ENCODE measurements at places on chromosomes 2 and 18.

DNA sequence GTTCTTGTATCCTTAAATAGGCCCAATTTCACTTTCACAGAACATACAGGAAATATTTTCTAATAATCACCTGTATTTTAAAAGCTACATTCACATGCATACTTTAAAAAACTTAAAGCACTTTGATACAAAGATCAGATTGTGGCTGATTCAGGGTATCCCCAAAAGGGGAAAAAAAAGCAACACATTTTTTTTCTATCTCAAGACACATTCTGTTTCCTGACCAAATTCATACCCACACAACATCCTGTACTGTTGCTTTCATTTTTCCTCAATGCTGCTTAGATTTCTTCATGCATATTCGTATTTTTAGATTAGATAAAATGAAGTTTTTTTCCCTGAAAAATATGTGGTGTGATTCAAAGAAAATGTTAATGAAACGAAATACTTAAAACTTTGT lies 122.5 kb downstream of the TMEFF2 start:
- DNase-seq, result no peak

DNA sequence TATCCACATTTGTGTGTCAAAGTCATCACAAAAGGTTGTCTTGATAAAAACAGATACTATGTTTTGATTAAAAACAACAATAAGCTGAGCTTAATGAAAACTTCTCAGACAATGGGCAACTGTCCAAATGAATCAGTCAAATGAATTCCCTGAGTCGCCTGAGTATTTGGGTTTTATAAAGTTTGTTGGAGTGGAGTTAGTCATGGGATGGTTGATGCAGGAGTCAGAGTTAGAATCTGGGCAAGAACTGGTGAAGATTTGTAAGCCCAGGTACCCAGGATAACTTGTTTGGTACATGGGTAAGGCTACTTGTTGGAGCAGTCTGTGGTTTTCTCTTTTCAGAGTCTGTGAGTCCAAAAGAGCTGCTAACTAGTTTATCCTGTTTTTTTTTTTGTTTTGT lies 34.4 kb upstream of the RAPGEF4 start:
- DNase-seq, result no peak

DNA sequence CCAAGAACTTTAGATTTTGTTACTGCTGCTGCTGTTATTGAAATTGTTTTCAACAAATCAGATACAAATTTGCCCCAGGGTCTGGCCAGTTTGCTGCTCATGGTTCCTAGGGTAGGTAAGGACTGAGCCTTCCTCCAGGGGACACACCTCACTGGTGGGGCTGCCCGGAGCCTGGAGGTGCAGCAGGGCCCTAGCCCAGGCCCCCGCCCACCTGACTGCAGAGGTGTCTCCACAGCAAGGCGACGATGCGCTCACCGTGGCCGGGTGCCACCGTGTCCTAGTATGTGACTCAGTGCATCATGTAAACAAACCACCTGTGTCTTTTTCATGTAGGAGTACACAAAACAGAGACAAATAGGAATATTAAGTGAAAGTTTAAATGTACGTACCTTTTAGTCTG lies 153.5 kb upstream of the TPO start:
- DNase-seq, result no peak

DNA sequence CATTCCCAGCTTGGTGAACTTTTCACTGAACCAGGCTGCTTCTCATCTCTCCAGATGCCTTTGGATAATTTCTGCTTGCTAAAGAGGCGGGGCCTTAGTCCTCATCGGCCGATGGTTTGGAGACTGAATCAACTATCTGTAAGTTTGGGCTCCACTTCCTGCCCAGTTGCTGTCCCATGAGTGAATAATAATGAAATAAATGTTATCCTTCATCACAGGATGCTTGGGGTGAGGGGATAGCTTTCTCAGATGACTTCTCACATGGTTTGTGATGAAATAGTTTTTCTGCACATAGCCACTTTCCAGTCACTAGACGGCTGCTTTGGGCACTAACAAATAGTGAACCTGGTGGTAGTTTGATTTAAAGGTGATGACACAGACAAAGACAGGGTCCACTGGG lies 376.6 kb upstream of the TRIB2 start:
- DNase-seq, result no peak

DNA sequence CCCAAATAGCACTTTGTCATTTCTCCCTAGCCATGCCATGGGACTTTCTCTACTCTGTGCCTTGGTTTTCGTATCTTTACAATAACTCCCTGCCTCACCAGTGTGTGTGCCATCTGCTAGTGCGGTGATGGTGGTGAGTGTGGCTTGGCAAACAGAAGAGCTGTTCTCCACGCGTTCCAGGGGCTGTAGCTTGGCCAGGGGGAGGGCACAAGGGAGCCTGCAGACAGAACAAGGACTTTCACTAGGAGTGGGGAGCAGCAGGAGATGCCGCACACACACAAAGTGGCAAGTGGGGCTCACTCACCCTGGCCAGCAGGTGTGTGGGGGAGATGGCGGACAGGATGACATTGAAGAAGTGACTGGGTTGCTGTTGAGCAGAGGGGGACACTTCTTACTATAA lies 196.9 kb downstream of the HAUS1 start:
- no peak for DNase-seq

- DNase-seq, result no peak
These were observed 615.1 kb upstream of the SALL3 start for GRCh38 chr18:78364388-78364960.

GRCh38 chr2:168528016-168528415 lies 71.9 kb downstream of the CERS6 start:
- no peak for DNase-seq

Data from Kasumi-1 (cell line).